ENCODE measurements at places on chromosomes 1 and 21.
A peak's percentile ranks its signal among the peaks of the same experiment; 100 is the strongest.

DNA sequence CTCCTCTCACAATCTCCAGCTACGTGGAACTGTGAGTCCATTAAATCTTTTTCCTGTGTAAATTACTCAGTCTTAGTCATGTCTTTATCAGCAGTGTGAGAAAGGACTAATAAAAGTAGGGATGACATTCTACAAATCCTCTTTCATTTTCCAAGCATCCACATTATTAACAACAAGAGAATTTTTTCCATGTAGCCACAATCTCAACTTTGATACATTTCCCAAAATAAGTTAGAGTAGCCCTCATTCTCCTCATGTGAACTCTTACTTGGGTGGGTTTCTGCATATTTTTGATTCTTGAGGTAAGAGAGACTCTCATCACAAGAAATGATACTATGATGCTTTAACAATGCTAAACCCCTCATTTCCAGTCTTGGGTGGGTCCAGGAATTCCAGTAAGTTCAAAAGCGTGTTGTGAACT lies 52.8 kb downstream of the TNFSF18 start:
- H3K27ac ChIP-seq, result no peak overlapping the region
- DNase-seq, result no peak
- no peaks in the 10 kb centered on the region for H3K27me3 ChIP-seq
- H3K4me1 ChIP-seq, result no peaks in the 10 kb centered on the region

DNA sequence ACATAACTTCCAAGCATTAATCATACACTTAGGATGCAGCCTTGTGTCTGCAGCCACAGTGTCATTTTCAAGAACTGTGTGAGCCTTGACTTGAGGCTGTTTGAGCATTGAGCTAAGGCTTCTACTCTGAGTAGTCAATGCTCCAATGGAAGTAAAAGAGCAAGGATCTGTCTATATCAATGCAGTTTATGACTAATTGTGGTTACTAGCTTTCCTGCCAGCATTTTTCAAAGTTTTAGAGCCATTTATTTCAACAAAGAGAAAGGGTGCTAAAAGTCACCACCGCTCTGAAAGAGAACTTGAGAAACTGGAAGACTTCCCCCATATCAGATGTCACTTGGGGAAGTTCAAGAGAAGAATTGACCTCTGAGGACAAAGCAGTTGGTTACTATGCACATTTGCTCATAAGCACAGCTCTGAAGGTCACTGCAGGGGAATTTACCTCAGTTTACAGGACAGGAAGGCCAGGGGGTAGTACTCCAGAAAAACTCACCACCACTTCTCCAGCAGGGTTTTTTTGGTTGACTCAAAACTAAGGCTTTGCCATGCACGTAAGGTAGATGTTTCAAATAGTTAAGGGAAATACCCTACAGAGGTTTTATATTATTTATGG lies 24.5 kb upstream of the RGS1 start:
- peaks cover 58% of the 10 kb centered on the region for H3K4me1 ChIP-seq
- peak overlapping the region; percentile 12 for H3K4me3 ChIP-seq
- H3K27me3 ChIP-seq, result no peaks in the 10 kb centered on the region
- H3K36me3 ChIP-seq, result no peaks in the 10 kb centered on the region
- H3K27ac ChIP-seq, result peak overlapping the region; percentile 88

DNA sequence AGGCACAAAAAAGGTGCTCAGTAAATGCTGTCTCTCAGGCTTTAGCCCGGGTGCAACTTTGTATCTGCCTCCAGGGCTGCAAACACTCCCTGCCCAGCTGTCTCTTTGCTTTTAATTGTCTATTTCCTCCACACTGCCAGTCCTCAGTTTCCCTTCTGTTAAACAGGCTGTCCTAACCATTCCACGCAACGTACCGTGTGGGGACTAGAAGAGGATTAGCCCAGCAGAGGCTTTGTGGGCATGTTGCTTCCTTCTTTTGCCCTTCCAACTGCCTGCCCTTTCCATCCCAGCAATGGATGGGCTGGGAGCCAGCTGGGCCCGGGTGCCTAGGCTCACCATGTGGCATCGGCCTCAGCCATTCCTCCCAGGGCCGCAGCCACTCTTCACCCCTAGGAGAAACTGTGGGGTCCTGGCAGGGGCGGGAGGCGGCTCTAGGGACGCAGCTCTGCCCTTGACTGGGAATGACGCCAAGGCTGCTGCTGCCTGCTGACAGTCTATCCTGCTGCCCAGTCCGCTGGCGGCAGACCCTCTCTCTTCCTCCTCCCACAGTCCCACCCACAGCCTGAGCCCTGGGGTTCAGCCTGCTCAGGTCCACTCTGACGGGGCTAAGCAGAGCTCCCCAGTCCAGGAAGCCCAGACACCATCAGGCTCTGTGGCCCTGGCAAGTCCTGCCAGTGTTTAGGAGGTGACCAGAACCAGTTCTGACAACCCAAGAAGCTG lies 40.6 kb upstream of the LRP8 start:
- H3K4me1 ChIP-seq, result peaks cover 20% of the 10 kb centered on the region
- H3K4me3 ChIP-seq, result peak overlapping the region; percentile 65
- H3K27me3 ChIP-seq, result no peaks in the 10 kb centered on the region

DNA sequence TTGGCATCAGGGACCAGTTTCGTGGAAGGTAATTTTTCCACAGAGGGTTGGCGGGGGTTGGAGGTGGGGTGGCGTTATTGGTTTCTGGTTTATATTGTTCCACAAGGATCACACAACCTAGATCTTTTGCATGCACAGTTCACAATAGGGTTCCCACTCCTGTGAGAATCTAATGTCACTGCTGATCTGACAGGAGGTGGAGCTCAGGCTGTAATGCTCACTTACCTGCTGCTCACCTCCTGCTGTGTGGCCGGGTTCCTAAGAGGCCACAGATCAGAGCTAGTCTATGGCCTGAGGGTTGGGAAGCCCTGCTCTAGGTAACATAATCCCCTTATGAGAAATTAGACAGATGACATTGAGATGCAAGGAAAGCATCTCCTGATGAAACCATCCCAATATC lies 12.6 kb downstream of the GBP5 start:
- no peaks in the 10 kb centered on the region for H3K27me3 ChIP-seq
- no peak for DNase-seq
- H3K36me3 ChIP-seq, result peaks cover 88% of the 10 kb centered on the region
- H3K4me1 ChIP-seq, result peaks cover 77% of the 10 kb centered on the region
- H3K27ac ChIP-seq, result peak overlapping the region; percentile 82

GRCh38 chr1:238370599-238370998 lies 479.9 kb upstream of the ZP4 start:
- no peak for DNase-seq
- no peak overlapping the region for H3K4me3 ChIP-seq
- H3K36me3 ChIP-seq, result no peaks in the 10 kb centered on the region
- H3K27ac ChIP-seq, result no peak overlapping the region

DNA sequence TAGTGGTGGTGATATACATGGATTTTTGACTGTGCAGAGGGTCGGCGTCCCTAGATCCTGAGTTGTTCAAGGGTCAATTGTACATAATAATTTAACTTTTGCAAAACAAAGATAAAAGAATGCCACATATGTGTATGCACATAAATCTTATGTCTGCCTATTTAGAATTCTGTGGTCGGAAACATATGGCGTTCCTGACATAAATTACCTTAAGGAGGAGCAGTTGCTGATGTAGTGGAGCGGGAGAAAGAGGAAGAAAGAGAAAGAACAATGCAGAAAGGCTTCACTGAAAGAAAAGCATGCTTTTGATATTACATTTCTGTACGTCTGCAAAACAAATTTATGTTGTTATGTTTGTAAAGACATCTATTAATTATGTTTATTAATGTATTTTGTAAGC lies 40.0 kb downstream of the S1PR1 start:
- DNase-seq, result no peak
- no peak overlapping the region for H3K27ac ChIP-seq
- H3K27me3 ChIP-seq, result no peaks in the 10 kb centered on the region
- peaks cover 61% of the 10 kb centered on the region for H3K4me1 ChIP-seq
- H3K4me3 ChIP-seq, result no peak overlapping the region

All from activated T-cell treated with anti-CD3 and anti-CD28 coated beads, Interleukin-2, amount 50 U/mL, for 24 hours (primary cell).